ENCODE measurements at places on chromosomes 11 and 22. TPM values are rescaled to one million over a fixed set of nuclear protein-coding genes. Genes with fewer than 3 reads are reported as not detected.
A peak's percentile ranks its signal among the peaks of the same experiment; 100 is the strongest.

The APIP gene
- polyA plus RNA-seq = 18.9 TPM

The PRG3 gene
- not detected for polyA plus RNA-seq

The GAB2 gene
- polyA plus RNA-seq = 1.6 TPM

DNA sequence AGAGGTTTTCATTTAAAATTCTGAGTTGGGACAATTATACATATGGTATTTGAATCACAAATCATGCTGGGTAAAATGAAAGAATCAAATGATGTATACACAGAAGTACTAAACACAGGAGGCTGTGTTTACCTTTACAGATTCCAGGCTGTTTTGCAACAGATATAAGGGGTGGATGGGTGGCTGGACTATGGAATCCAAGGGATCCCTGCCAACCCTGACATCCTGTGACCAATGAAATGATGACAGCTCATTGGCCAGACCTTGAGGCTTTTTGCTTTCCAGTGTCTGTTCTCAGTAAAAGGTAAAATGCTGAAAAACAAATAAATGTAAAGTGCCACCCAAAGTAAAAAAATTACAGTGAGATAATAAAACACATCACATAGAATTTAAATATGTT lies 3.3 kb upstream of the DDI1 start:
- H3K4me1 ChIP-seq = no peaks in the 10 kb centered on the region
- DNase-seq = no peak
- H3K4me3 ChIP-seq = no peak overlapping the region

- peaks cover 16% of the 10 kb centered on the region for H3K4me1 ChIP-seq
- peak; percentile 57 for DNase-seq
- peak within 1 kb of the TSS; percentile 59 for H3K27ac ChIP-seq
- peaks cover 50% of the 10 kb centered on the region for H3K27me3 ChIP-seq
Measured at GRCh38 chr11:102109896-102110760, at the start of gene YAP1. Gene YAP1, plus strand, starts transcription at chr11:102110447. Its CDS starts 402 bp downstream, at chr11:102110849.

Measured in naive B cell (primary cell).